Tibial nerve (tissue), 4 donors: ENCODE measurements at places on chromosomes 1 and 21. TPM values are rescaled to one million over a fixed set of nuclear protein-coding genes. Genes with fewer than 3 reads are reported as not detected.

DNA sequence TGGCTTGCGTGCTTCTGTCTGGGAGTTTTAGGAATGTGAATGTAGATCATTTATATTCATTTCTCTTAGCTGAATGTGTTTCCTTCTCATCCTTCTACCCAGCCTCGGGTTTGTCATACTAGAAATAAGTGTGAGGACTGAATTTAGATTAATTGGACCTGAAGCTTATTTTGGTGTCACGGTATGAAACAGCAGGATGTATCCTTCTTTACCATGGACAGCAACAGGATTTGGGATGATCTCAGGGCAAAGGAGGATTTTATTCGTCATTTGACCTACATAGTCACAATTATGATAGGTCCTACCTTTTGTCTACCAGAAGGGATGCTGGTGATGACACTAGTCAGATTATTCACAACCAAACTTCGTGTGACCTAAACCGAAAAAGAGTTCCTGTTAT, 127.4 kb downstream of the FMN2 start:
- H3K4me3 ChIP-seq, result no peak overlapping the region
- DNase-seq, result no peak
- no peaks in the 10 kb centered on the region for H3K27me3 ChIP-seq

DNA sequence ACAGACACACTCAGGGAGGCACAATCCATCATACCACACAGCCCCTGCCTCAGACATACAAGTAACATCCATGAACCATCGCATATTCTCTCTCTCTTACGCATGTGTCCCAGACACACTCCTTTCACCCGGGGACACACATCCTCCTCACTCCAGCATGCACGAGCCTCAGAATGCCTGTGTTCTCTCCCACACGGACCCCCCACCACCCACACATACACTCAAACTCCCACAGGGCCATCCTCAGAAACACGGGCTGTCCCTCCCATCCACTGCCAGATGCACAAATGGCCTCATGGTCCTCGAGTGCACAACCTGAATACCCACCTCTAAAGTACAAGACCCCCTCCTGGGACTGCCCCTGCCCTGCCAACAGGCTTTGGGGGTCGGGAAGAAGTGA, 2.2 kb upstream of the C1QC start:
- peaks cover 23% of the 10 kb centered on the region for H3K27me3 ChIP-seq
- peaks cover 7% of the 10 kb centered on the region for H3K4me1 ChIP-seq
- no peak for DNase-seq
- H3K4me3 ChIP-seq, result no peak overlapping the region
- no peaks in the 10 kb centered on the region for H3K36me3 ChIP-seq

DNA sequence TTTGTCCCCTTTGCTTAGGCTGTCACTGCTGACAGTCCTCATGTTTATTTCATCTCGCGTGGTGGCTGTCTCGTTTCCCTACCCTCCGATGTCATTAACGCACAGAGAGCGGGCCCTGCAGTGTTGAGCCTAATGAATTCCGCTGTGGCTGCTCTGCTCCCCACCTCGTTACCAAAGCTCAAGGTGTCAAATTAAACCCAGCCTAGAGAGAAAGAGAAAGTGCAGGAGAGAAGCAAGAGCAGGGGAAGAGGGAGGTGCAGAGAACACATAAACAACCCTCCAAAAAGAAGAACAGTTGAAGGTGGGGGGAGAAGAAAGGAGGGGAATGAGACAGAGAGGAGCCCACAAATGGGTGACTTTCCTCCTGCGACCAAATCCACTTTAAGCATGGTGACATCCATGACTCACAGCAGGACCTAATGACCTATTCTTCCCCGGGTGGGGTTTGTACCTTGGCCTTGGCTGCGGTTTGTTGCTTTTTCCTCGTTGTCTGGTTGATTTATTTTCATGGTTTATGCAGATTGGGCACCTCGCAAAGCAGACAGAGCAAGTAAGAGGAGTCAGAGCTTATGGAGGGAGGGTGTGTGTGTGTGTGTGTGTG, 92.5 kb downstream of the PBX1 start:
- no peaks in the 10 kb centered on the region for H3K36me3 ChIP-seq
- H3K27ac ChIP-seq, result no peak overlapping the region
- H3K4me1 ChIP-seq, result peaks cover 4% of the 10 kb centered on the region
- H3K27me3 ChIP-seq, result no peaks in the 10 kb centered on the region
- no peak overlapping the region for H3K4me3 ChIP-seq

DNA sequence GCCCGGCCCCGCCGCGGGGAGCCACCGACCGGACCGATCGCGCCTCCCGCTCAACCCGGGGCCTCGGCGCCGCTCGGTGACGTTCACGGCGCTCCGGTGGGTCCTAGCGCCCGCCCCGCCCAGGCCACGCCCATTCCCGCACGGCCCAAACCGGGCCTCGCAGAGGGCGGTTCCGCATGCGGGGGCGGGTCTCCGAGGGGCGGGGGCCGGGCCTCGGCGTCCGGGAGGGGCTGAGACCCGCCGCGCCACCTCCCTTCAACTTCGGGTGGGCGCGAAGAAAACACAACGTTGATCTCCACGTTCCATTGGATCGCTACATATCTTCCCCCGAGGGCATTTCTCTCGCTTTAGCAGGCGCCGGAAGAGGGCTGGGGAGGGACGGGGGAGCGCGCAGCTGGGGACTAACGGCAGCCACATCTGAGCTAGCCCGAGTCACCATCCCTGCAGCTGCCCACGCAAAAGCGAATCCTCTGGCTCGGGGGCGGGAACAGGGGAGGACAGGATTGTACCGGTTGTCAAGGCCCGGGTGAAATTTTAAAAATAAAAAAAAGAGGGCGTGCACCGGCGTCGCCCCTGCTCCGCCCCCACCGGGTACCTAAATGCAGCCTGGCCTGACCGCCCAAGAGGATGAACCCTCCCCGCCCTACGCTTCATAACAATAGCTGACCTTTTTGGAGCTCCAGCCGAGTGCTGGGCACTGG, at the start of gene MAD2L2:
TSS of gene MAD2L2 (minus strand) at position 78 of the 701 bp plus-strand sequence. CDS start 547 bp downstream, outside the sequence.
- peak within 1 kb of the TSS; percentile 95 for H3K27ac ChIP-seq
- peak within 1 kb of the TSS; percentile 93 for H3K4me3 ChIP-seq
- peaks cover 17% of the 10 kb centered on the region for H3K36me3 ChIP-seq
- peak; percentile 73 for DNase-seq
- H3K27me3 ChIP-seq, result no peaks in the 10 kb centered on the region

- no peak for DNase-seq
- H3K27ac ChIP-seq, result peak overlapping the region; percentile 85
- H3K36me3 ChIP-seq, result peaks cover 9% of the 10 kb centered on the region
Measured at GRCh38 chr1:65527707-65528503, 107.4 kb downstream of the LEPR start.

DNA sequence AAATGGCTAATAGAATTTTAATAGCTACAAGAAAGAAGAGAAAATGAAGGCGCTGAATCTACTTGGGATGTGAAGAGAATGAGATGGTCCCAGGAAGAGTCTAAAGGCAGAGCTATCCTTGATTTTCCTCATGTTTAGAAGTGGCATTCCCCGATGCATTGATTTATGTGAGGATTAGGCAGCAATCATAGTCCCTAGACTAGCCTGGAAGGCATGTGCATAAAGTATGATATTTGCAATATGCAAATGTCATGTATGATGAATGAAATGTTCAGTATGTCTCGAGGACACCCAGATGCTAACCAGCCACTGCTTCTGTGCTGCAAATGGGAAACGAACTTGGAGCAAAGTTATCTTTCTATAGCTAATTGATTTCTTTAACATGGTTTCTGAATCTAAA, 641.5 kb upstream of the PLXNA2 start:
- H3K27ac ChIP-seq, result no peak overlapping the region
- H3K4me3 ChIP-seq, result no peak overlapping the region
- no peak for DNase-seq
- peaks cover 1% of the 10 kb centered on the region for H3K4me1 ChIP-seq
- no peaks in the 10 kb centered on the region for H3K27me3 ChIP-seq

Gene PAPPA2
- total RNA-seq, result 0.21 TPM

Gene WDR64
- total RNA-seq, result not detected

Gene CAMK2N1
- total RNA-seq, result 5.7 TPM

DNA sequence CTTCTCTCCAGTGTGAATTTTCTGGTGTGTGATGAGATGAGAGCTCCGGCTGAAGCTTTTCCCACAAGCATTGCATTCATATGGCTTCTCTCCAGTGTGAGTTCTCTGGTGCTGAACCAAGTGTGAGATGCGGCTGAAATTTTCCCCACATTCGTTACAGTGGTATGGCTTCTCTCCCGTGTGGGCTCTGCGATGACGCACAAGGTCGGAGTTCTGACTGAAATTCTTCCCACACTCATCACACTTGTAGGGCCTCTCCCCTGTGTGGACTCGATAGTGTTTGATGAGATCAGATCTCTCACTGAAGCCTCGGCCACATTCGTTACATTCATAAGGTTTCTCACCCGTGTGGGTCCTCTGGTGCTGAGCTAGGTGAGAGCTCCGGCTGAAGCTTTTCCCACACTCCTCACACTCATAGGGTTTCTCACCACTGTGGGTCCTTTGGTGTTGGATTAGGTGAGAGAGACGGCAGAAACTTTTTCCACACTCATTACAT, 7.4 kb downstream of the ZNF436 start:
- H3K4me1 ChIP-seq, result peaks cover 18% of the 10 kb centered on the region
- DNase-seq, result no peak
- no peak overlapping the region for H3K27ac ChIP-seq
- peaks cover 19% of the 10 kb centered on the region for H3K36me3 ChIP-seq
- no peak overlapping the region for H3K4me3 ChIP-seq

- no peaks in the 10 kb centered on the region for H3K36me3 ChIP-seq
- peak; percentile 78 for DNase-seq
- H3K4me1 ChIP-seq, result no peaks in the 10 kb centered on the region
- no peak overlapping the region for H3K4me3 ChIP-seq
Measured at GRCh38 chr1:118151312-118151937, 33.6 kb downstream of the SPAG17 start.

Gene KCNK2
- total RNA-seq, result 12.5 TPM

Gene AMY2A
- not detected for total RNA-seq

Gene STYXL2
- not detected for total RNA-seq

DNA sequence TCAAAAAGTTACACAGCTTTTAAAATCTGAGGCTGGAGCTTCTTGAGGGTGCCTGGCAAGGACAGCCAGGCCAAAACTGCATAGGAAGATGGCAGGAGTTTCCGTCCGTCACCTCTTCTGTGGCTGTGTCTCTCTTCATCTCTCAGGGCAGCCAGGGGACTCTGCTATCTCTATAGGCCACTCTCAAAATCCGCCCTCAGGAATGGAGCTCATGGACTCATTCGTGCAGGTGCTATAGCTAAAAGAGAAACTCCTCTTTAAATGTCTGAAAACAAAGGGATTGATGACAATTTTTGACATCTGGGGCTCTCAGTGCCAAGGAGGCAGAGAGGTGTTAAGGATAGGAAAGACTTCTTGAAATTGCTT, 27.2 kb downstream of the OVAAL start:
- no peaks in the 10 kb centered on the region for H3K36me3 ChIP-seq
- DNase-seq, result no peak
- H3K4me1 ChIP-seq, result no peaks in the 10 kb centered on the region
- no peaks in the 10 kb centered on the region for H3K27me3 ChIP-seq
- H3K4me3 ChIP-seq, result no peak overlapping the region

GRCh38 chr1:211356723-211357407, 30.2 kb downstream of the TRAF5 start:
- no peak for DNase-seq
- no peak overlapping the region for H3K27ac ChIP-seq
- H3K4me1 ChIP-seq, result peaks cover 7% of the 10 kb centered on the region
- no peak overlapping the region for H3K4me3 ChIP-seq

DNA sequence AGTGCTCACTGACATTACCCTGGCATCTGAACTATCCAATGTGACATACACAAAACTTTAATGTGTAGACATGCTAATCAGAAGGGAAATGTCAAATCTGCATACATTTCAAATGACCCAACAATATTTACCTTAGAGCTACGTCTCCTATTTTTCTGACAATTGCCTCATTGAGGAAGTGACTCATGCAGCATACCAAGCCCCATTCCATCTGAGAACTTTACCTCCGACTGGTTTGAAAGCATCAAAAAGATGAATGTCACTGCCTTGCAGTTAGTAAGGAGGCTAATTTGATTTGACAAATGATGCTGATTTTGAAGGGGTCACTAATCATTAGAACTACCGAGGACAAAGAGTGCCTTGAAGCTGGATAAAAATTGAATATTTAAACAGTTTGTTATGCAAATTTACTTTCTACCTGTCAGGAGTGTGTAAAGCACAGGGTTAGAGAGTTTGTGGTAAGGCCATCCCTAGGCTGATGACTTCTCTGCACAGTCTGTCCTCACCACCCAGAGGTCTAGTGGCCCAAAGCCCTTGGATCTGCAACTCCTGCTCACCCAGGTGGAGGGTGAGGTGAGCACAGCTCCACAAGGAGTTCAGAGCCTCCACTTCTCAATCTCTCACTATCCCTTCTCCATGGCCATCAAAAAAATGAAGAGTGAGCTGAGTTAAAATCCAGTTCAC, 500.3 kb upstream of the C1orf87 start:
- DNase-seq, result no peak
- H3K4me1 ChIP-seq, result no peaks in the 10 kb centered on the region
- H3K4me3 ChIP-seq, result no peak overlapping the region
- no peaks in the 10 kb centered on the region for H3K27me3 ChIP-seq
- no peak overlapping the region for H3K27ac ChIP-seq
- no peaks in the 10 kb centered on the region for H3K36me3 ChIP-seq

Gene FOXO6
- total RNA-seq, result 4.4 TPM

- H3K27me3 ChIP-seq, result peaks cover 70% of the 10 kb centered on the region
- no peaks in the 10 kb centered on the region for H3K4me1 ChIP-seq
- DNase-seq, result no peak
- no peaks in the 10 kb centered on the region for H3K36me3 ChIP-seq
- no peak overlapping the region for H3K27ac ChIP-seq
Measured at GRCh38 chr21:33063375-33063883, 6.5 kb upstream of the OLIG1 start.

DNA sequence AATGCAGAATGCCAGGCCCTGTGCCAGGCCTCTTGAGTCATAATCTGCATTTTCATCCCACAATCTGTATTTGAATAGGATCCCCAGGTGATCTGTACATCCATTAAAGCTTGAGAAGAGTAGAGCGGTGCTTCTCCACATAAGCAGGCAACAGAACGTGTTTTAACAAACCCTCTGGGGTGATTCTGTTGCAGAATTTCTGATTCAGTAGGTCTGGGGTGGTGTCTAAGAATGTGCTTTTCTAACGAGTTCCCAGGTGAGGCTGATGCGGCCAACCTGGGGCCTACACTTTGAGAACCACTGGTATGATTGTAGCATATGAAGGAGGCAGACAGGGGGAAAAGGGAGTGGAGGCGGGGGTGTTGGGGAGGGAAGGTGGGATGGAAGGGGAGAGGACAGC, 78.4 kb upstream of the POU3F1 start:
- no peak overlapping the region for H3K4me3 ChIP-seq
- DNase-seq, result no peak
- no peaks in the 10 kb centered on the region for H3K4me1 ChIP-seq

Gene GPX7
- total RNA-seq, result 15.9 TPM

DNA sequence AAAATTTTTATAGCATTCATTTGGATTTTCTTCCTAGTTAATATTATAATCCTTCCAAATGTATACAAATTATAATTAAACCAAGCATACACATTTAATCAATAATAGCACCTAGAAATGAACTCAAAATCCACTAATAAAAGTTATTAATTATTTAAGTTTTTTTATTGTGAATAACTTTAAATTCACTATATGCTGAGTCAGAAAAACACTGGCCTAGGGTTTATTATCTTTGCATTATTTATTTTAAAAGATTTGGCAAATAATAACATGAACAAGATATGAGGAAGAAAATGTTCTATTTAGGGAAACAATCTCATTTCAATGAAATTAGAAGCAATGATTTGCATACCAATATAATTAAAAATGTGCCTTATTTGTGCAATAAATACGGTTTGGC, 951.5 kb downstream of the KCNT2 start:
- H3K27me3 ChIP-seq, result no peaks in the 10 kb centered on the region
- H3K27ac ChIP-seq, result no peak overlapping the region
- no peaks in the 10 kb centered on the region for H3K36me3 ChIP-seq
- DNase-seq, result no peak
- H3K4me3 ChIP-seq, result no peak overlapping the region
